EH (cell line): ENCODE measurements at places on chromosomes 5 and 9.

DNA sequence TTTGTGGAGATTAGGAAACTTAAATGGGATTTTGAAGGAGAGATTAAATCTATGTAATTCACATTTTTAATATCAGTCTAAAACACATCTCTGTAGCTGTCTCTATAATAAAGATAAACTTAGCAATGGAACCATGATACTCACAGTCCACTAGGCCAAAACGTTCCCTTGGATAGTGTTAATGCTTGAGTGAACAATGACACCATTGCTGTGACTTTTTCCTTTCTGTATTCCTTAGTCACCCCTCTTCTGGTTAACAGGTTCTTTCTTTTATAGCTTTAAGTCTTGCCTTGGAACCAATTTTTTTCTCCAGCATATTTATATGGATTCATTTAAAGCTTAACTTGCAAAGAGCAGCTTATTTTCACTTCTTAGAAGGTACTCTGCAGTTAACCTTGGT, 63.3 kb downstream of the INSL6 start:
- no peak for DNase-seq

- no peak for DNase-seq
Observed at GRCh38 chr5:135851915-135852845, 17.7 kb downstream of the SLC25A48 start.

DNA sequence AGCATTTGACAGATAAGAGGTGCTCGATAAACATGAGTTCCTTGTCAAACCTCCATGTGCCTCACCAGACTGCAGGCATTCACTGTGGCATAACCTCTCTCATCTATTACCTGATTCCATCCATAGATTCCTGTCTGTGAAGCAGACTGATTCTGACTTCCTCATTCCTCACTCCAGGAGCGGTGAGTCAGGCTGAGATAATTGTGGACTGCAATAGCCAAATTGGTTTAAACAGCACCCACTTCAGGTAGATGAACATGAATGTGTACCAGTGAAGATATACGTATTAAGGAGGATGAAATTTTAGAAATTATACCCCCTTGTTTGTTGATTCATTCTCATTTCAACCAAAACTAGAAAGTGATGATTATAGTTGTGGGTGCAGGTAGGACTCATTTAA, 391.2 kb downstream of the HINT1 start:
- DNase-seq: no peak

DNA sequence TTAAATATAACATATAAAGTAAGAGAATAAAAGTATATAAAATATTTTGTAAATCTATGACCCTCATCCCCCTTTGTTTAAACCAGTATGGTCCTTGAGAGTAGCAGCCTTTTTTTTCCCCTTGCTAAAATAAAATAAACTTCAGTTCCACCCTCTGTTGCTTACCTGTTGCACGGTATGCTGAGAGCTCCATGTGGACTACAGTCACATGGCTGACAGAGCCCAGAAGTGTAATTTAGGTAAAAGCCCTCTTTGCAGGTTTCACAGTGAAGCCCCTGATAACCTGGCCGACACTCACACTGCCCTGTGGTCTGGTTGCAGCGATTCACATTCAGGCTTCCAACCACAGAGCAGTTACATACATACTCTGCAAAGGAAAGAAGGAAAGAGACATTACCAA, 55.1 kb downstream of the MEGF9 start:
- no peak for DNase-seq
